Kidney glomerular epithelial cell (primary cell): ENCODE measurements at places on chromosomes 16 and 17.

GRCh38 chr16:5056352-5056751 lies 9.4 kb downstream of the C16orf89 start:
- no peak for DNase-seq

DNA sequence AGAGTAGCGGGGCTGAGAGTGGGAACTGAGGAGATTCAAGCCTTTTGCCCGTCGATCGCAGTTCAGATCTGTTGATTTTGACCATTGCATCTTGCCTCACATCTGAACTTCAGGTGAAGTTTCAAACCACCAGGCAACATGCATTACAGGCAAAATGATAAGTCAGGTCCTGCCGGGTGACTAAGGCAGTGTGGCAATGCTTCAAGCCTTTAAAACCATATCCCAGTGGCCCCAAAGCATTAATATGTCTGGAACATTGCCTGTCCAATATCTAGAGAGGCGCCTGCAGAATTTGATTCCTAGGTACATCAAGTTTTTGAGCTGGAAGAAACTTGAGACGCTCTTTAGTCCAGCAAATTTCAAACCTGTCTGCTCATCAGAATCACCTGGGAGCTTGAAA lies 502.8 kb downstream of the MAF start:
- DNase-seq, result no peak

DNA sequence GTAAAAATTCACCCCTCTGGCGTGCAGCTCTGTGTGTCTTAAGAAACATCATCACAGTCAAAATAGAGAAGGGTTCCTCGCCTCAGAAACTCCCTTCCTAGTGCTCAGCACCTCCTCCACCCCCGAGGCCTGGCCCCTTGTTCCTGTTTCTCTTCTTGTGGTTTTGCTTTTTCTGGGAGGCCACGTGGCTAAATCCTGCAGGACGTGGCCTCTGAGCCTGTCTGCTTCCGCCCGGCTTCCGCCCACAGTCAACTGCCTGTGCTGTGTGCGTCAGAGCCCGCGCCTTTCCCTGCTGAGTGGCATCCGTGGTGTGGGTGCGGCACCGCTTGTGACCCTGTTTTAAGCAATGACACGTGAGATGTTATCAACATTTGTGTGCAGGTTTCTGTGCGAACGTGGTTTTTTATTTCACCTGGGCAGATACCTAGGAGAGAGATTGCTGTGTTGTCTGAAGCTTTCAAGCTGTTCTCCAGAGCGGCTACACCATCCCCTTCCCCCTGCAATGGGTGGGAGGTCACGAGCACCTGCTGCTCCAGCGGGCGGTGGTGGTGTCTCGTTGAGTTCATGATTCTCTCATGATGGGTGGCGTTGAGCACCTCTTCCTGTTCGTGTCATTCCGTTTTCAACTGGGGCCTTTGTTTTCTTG lies 21.7 kb downstream of the ACSF3 start:
- no peak for DNase-seq

- peak; percentile 16 for DNase-seq
Measured at GRCh38 chr17:22138861-22139469, 446.6 kb downstream of the KCNJ18 start.

DNA sequence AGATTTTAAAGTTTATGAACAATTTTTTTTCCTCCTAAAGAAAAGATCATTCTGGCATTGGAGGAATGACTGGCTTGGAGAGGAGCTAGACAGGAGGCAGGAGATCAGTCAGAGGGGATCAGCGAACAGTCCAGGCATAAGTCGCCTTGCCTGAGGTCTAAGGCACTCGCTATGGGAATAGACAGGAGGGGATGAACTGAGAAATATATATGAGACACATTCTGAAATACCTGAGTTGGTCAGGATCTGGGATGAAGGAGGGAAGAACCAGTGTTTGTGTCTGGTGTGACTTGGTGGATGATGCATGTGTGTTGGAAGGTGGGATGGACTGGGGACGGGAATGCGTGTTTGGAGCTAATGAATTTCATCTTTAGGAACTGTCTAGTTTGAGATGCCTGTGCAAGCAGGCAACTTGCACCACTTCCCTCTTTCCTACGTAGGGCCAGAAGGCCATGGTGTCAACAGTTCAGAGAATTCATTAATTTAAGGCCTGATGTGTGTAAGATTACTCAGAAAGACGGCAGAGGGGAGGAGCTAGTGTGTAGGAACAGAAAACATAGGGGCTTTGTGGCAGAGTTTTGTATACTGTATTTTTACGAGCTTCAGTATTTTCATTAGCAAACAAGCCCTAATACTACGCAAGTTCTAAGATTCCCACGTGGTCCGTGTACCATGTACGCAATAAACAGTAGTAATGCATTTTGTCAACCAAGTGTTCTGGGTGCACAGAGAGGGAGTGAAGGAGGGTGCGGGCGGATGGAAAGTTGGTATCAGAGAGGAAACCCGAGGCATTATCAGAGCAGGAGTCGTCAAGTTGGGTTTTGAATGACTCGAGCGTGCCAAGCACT lies 825 bp downstream of the HEATR6 start:
- DNase-seq, result peak; percentile 55

- no peak for DNase-seq
Measured at GRCh38 chr16:76527244-76527643, 250.0 kb downstream of the CNTNAP4 start.

DNA sequence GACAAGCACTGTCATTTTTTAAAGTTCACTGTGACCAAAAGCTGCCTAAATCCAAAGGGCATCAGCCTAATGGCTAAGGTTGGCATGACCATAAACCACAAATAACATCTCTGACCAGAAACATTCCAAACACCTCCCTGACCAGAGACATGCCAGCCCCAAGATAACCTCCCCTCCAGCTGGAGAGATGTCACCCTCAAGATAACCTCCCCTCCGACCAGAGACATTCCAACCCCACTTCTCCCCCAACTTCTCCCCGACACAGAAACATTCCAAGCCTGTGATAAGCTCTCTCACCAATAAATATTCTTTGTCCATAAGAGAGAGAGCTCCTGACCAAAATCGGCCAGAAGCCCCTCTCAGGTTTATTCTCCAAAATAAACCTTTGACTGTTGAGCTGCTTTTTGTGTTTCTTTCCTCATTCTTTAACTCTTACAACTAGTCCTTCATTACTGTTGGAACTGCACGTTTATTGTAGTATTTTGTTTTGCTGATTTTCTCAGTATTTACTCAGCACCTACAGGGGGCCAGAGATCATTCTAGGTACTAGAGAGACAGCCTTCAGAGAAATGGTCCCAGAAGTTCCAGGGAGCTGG lies 325.6 kb downstream of the SLC39A11 start:
- no peak for DNase-seq

GRCh38 chr16:4098501-4098900 lies 17.7 kb downstream of the ADCY9 start:
- DNase-seq, result no peak

- DNase-seq, result peak; percentile 29
Measured at GRCh38 chr17:76554131-76554530, 14.3 kb downstream of the PRCD start.

DNA sequence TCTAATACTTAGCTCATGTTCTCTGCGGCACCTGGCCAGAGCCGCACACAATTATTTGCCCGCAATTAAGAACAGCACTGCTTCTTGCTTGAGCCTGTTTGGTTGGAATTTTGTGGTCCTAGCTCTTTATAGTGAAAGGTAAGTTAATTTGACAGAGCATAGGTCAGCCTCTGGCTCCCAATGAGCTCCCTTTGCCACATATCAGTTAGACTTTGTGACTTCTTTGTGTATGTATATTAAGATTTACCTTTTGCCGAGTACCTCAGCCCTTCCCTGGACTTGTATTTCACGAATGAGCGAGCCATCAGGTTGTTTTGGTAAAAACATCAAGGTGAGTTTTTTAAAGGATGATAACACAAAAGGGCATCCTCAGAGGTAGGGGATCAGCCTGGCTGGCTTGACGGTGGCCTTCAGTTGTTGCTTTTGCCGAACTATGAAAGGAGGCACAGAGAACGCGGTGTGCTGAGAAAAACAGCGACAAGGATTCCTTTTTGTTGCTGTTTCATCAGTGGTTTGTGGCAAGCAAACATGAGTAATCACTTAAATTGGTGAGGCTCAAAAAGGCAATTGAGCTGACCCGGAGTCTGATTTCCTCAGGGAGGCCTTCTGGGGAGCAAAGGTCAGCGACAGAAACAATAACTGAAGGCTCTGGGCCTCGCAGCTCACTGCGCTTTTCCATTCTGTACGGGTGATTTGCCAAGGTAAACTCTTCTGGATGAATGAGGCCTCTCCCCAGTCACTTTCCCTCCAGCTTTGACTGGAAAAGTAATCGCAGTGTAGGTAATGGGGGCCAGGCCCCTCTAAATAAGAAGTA lies 163.6 kb downstream of the HS3ST3A1 start:
- peak; percentile 56 for DNase-seq

DNA sequence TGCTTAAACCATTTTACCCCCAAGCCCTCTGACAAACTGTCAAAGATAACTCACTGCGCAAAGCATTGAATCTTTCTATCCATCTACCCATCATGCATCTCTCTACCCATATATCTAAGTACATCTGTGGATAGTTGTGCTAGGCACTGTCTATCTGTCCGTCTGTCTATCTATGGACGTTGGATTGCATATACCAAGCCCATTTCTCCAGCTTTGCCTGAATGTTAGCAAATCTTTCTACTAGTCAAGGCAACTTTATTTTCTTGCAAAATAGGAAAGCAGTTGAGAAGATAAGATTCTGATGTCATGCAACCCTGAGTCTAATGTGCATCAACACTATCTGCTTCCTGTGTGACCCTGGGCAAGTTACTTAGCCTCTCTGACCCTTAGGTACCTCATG lies 117.2 kb downstream of the XYLT1 start:
- no peak for DNase-seq

GRCh38 chr16:1990351-1991134 lies 773 bp downstream of the SYNGR3 start:
- no peak for DNase-seq

GRCh38 chr17:58156839-58157803 lies 8.9 kb downstream of the OR4D1 start:
- no peak for DNase-seq

DNA sequence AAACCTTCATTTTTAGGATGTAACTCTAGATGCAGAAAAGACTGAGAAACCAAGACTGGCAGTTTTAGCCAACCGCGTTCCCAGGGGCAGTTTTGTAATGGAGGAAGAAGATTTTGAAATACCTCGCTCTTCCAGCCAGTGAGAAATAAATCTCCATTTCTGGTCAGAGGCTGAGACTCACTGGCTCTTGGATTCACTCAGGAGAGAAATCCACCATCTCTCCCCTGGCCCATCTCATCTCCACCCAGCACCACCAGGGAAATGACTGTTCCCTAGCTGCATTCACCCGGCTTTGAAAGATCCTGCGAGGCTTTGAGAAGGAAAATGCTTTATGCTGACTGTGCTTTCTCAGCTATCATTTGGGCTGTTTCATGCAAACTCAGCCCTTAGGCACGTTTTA lies 185.2 kb downstream of the SOX9 start:
- no peak for DNase-seq

DNA sequence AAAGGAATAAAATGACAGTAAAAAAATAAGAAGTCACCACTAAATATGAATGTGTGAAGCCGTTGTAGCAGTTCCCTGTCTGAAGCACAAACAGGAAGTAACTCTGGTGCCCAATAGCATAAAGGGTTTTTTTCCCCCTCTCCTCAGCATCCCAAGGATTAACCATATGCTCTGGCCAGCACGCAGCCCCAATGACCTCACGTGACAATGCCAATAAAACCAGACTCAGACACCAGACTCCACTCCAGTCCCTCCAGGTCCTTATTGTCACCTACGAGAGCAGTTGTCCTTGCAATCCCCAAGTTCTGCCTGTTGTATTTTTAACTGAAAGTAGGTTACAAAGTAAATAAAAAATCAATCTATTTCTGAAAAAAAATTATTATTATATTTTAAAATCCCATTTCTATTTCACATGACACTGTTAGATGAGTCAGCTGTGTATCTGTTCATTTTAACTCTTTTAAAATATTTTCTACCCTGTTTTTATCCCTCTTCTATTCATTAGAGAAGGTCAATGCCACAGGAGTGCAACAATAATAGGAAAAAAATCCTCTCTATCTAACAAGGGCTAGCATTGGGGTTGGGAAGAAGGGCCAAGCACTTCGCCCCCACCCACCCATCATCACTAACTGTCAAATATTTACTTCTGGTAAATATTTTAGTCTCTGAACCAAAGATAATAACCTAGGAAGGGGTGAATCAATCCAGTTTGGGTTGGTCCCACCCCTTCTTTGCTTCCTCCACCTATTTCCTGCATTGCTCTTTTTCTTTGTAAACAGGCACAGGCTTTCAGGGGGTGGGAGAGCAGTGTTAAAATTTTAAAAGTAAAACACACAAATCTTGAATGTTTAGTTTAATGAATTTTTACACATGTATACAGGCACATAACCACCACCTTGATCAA lies 6.6 kb downstream of the PRAC1 start:
- DNase-seq, result no peak

DNA sequence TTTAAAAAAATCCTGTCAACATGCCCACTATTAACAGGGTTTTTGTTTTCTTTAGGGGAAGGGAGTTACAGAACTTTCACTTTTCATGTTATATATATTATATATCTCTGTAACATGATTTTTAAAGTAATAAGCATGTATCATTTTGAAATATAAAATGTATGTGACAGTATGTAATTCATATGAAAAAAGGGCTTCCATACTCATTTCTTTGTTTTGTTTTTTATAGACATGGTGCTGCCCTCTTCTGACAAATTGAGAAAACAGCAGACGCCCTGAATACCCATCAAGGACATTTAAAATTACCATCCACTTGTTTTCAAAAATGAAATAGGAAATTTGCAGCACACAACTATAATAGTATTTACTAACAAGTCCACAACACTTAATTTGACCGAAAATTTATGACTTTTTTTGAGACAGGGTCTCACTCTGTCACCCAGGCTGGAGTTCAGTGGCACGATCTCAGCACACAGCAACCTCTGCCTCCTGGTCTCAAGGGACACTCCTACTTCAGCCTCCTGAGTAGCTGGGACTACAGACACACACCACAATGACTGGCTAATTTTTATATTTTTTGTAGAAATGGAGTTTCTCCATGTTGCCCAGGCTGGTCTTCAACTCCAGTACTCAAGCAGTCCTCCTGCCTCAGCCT lies 30.4 kb downstream of the CFDP1 start:
- peak; percentile 44 for DNase-seq

GRCh38 chr17:3859940-3860339 lies 13.9 kb upstream of the NCBP3 start:
- DNase-seq, result no peak

DNA sequence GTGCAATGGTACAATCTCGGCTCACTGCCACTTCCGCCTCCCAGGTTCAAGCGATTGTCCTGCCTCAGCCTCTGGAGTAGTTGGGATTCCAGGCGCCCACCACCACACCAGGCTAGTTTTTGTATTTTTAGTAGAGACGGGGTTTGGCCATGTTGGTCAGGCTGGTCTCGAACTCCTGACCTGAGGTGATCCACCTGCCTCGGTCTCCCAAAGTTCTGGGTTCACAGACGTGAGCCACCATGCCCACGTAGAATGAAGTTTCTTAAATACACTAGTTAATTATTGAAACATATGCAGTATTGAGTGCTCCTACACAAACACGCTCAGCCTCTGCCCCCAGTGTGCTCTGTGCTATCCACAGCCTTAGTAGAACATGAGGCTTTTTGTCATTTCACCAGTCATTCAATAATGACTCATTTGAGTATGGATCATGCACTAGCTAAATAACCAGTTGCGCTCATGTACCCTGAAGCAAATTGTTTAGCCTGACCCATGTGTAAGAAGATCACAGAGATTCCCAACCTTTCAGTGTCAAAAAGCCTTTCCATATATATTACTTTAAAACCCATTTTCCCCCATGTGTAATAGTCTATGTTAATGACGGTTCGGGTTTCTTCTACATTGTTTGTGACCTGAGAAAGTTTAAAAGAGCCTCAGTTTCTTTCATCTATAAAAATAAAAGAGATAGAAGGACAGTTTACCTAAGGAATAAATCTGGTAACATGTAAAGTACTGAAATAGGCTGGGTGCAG lies 49.7 kb downstream of the TUBD1 start:
- DNase-seq, result peak; percentile 100

GRCh38 chr16:64924086-64924485 lies 197.8 kb downstream of the CDH11 start:
- DNase-seq, result no peak
